NCI-H2029 (cell line): ENCODE measurements at places on chromosomes 11 and 22.

GRCh38 chr11:94830722-94831510 is 62.8 kb downstream of the AMOTL1 start:
- DNase-seq: no peak

DNA sequence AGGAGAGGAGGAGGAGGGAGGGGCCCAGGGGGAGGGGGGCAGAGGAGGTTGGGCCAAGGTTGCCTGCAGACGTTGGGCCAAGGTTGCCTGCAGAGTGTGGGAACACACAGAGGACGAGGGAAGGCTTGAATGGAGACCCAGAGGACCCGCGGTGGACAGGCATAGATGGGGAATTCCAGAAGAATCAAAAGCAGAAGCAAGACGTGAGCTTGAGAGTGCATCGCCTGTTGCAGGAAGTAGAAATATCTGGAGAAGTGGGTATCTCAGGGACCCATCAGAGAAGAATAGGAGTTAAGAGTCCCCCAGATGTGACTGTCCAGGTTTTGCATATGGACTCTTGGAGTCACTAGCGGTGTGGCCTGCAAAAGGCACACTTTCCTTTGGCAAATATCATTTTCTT is 670.2 kb downstream of the TBC1D22A start:
- DNase-seq: no peak

DNA sequence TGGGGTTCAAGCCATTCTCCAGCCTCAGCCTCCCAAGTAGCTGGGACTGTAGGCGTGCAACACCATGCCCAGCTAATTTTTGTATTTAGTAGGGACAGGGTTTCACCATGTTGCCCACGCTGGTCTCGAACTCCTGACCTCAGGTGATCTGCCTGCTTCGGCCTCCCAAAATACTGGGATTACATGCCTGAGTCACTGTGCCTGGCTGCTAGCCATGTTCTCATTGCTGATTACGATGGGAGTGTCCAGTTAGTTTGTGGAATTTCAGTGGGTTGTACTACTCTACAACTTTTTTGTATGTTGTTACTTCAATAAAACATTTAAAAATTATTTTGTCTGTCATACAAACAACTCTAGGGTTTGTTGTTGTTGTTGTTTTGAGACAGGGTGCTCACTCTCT is 4.8 kb upstream of the VPS11 start:
- DNase-seq: no peak

- no peak for DNase-seq
These were observed 81.0 kb downstream of the SLC36A4 start for GRCh38 chr11:93116641-93117441.

GRCh38 chr22:39229688-39230260 is 15.0 kb downstream of the PDGFB start:
- DNase-seq: no peak

DNA sequence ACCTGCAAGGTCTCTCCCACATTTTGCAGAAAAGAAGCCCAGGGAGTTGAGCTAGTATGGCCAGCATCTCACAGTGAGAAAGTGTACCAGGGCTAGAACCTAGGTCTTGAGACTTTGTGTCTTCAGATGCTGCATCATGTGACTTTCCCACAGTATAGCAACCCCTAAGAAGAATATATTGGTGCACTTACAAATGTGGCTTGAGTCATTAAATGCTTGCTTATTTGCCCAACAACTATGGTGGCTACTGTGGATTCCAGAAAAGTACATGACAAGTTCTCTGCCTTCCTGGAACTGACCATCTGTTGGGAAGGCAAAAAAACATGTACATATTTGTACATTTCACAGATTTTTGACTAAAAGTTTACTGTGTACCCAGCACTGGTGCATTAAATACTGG is 55.0 kb downstream of the POLD3 start:
- DNase-seq: no peak

DNA sequence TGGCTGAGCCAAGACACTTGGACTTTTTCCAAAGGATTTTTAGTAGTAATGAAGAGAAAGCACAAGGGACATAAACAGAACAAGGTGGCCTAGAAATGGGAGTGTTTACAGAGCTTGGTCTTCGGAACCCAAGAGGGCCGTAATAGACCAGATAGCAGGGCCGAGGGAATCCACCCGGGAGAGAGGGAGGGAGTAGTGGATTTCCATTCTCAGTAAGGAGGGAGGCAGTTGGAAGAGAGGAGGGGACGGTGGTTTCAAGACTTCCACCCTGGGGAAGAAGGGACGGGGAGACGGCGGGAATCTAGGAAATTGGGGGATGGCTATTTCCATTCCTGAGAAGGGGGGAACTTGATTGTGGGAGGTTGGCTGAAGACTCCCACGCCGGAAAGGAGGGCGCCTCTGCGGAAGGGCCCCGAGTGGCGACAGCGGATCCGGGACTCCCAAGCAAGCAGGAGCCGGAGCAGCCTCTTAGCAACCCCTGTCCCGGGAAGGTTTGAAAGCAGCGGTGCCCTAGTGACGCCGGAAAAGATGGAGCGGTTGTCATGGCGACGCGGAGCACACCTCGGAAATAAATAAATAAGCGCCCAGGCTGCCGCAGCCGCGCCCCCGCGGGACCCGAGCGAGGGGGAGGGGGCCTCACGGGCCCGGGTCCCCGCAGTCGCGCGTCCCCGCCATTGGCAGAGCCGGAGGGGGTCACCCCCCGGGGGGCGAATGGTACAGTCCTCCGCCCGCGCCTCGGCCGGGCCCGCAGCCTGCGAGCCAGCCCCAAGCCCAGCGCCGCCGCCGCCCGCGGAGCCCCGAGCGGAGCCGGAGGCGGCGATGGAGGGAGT is 31.6 kb downstream of the EIF3F start:
- peak; percentile 37 for DNase-seq

DNA sequence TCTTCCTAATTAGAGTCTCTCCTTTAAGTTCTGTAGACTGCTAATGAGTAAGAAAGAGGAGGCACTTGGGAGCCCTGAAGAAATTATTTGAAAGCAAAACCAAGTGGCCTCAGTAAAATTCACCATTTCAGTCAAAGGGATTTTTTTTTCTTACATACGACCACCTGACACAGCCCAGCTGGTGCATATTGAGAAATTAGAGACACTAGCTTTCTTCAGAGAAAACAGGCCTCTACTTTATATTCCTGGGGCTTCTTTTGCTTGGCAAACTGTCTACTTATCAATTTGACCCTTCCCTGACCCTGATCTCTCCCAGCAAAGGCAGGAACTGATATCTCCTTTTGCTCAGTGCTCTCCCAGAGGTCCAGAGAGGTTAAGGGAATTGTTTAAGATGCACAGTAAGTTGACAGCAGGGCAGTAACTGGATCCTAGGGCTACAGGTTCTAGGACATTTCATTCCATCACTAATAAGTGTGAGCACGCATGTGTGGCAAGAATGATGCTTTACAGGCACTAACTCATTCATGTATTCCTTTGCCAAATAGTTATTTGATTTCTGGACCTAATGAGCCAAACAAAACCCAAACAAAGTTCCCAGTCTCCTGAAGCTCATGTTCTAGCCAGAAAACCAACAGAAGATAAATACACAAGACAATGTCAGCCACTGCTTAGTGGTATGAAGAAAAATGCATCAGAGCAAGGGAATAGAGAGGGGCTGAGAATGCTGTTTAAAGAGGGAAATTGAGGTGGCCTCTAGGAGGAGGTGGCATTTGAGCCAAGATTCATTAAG is 467.6 kb downstream of the SOX6 start:
- no peak for DNase-seq

DNA sequence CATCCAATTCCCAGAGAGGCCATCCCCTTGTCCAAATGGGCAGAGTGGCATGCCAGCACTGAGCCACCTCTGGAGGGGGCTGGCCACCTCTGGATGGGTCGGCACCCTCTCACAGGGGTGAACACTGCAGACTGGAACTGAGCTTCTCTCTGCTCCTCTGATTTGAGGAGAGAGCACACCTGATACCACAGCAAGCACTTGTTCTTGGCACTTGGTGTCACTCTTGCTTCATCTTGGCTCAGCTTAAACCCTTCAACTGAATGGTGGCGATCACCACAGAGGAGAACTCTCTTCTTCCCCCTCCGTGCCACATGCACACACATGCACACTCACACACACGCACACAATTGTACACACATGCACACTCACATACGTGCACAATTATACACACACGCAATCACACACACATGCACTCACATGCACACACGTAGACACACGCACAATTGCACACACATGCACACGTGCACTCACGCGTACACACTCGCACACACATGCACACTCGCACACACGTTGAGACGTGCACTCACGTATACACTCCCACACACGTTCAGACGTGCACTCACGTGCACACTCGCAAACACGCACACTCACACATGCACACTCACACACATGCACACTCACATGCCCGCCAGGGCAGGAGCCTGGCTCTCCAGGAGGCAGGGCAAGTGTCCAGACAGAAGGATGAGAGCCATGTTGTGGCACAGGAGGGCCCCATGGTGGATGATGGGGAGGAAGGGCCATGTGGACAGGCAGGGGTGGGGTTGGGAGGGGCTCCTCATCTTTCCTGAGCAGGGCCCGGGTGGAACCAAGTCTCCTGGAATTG is 23.4 kb downstream of the OVOL1 start:
- peak; percentile 18 for DNase-seq

GRCh38 chr22:45544588-45545170 is 42.0 kb downstream of the FBLN1 start:
- no peak for DNase-seq

DNA sequence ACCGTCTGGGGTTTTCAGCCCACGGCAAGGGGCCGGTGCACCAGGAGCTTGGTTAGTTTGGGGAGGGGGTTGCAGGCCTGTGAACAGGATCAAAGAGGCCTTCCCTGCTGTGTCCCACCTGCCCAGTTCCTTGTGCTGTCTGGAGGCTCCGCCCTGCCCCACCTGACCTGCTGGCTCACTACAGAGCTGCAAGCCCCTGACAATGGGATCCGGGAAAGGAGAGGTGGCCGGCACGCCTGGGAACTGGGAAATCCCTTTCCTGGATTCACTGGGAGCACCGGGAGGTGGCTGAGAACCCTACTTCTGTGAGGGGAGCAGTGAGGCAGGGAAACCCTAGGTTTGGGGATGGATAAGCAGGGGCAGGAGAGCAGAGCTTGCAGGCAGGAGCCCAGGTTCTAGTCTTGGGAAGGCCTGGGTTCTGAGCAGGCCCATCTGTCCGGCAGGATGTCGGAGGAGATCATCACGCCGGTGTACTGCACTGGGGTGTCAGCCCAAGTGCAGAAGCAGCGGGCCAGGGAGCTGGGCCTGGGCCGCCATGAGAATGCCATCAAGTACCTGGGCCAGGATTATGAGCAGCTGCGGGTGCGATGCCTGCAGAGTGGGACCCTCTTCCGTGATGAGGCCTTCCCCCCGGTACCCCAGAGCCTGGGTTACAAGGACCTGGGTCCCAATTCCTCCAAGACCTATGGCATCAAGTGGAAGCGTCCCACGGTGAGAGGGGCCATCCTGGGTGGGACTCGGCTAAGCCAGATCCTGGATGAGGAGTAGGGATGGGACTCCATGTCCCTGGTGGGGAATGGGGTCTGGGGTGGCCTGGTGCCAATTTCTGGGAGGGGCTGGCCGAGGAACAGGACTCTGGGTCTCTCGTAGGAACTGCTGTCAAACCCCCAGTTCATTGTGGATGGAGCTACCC is 786 bp downstream of the CAPN1 start:
- peak; percentile 55 for DNase-seq

DNA sequence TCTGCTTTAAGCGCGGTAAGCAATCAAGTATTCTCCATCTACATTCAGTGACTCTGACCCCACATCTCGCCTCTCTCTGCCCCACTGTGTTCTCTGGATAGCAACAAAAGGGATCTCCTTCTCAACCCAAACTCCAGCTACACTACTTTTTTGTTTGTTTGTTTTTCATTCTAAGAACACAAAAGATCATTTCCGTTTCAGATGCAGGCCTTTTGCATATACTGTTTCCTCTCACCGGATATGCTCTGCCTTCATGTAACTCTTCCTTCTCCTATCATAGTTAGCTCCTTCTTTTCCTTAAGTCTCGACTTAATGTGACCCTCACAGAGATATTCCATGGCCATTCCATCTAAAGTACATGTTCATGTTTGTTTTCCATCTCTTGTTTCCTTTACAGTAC is 179.8 kb upstream of the MTMR2 start:
- no peak for DNase-seq

DNA sequence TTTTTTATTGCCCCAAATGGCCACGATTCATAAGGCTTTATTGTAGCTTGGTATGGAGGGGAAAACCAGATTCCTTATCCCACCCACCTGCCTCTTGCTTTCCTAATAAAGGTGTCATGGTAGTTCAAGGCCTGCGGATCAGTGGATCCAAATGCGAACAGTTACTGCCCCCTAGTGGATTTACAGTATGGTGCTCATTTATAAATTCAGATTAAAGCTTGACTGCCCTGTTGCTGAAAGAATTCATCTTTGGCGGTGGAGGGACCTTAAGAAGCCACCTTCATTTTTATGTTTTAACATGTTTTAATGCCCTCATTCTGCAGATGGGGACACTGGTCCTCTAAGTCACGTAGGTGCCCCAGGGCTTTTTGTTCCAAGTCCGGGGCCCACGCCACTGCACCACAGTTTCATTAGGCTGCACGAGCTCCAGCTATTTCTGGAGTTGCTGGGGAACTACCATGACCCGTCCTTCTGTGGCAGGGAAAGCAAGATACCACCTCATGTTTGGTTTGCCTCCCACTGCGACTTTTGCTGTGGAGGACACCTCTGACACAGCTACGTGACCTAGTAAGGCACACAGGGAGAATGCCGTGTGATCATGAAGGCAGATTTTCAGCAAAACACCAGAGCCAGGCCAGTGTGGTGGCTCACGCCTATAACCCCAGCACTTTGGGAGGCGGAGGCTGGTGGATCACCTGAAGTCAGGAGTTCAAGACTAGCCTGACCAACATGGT is 15.6 kb upstream of the INCENP start:
- DNase-seq: peak; percentile 38

DNA sequence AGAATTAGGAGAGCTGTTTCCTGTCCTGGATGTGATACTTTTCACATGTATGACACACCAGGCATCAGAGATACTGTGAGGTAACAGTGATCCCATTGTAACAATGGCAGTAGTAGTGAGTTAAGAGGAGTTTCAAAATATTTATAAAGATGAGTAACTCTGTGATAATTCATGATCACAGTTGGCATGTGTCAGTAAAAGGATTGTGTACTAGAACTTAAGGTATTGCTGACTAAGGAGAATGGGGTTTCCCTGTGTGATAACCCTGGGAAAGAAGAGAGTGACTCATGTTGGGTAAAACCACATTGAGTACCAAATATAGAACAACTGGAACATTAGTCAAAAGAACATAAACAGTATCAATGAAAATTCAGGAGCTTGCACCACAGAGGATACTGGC is 22.9 kb upstream of the SLC5A1 start:
- no peak for DNase-seq

DNA sequence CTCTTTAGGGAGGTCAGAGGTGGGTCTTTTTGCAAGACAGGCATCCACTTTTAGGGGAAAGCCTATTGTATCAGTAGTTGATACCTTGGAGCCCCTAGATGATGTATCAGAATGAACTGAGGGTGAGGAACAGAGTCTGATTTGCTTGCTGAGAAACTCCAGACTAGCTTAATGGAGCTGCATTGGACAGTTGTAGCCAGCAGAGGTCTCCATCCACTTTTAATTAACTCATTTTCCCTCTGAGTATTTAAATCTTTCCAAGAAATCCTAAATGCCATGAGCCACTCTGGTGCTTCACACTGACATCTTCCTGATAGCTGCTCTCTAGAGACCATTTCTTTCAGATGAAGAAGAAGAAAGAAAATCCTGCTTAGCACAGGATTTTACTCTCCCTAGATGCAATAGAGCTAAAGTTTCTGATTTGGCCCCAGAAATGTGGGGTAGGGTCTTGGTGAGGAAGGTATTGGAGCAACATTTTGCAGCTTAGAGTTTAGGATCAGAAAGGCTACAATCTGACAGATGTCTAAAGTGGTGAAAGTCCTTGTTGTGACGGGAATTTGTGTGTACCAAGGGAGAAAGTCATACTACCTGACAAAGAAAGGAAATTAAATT is 38.0 kb downstream of the EXT2 start:
- DNase-seq: no peak

GRCh38 chr11:17544181-17544622 is at the start of gene USH1C:
USH1C (minus strand) TSS chr11:17544416; CDS start chr11:17544307, 109 bp downstream.
- DNase-seq: no peak
